ENCODE measurements at places on chromosomes 5 and 9.

DNA sequence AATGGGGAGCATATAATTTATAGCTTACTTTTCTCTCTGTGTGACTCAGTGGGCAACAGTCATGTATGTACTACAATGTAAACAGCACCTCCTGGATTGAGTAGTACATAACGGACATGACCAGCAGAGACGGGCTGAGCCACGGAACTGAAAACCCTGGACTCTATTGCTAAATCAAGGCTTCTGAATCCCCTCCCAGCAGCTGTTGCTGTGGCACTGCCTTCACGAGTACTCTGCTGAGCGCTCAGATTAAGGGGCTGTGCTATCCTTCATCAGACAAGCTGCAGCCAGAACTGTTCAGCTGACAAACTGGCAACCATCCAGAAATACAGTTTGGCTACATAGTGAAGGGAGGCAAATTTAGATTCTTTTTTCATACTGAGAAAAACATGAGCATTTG is 131.3 kb upstream of the CCDC180 start:
- DNase-seq: no peak

DNA sequence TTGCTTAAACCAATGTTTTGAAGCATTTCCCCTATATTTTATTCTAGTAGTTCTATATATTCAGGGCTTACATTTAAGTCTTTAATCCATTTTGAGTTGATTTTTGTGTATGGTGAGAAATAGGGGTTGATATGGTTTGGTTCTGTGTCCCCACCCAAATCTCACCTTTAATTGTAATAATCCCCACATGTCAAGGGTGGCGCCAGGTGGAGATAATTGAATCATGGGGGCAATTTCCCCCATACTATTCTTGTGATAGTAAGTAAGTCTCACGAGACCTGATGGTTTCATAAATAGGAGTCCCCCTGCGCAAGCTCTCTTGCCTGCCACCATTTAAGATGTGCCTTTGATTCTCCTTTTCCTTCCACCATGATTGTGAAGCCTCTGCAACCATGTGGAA is 92.2 kb upstream of the TBC1D2 start:
- DNase-seq: no peak

- DNase-seq: no peak
These were observed 962 bp upstream of the PKN3 start for GRCh38 chr9:128701227-128701854.

GRCh38 chr5:132688536-132689339 is 14.9 kb downstream of the IL4 start:
- no peak for DNase-seq

DNA sequence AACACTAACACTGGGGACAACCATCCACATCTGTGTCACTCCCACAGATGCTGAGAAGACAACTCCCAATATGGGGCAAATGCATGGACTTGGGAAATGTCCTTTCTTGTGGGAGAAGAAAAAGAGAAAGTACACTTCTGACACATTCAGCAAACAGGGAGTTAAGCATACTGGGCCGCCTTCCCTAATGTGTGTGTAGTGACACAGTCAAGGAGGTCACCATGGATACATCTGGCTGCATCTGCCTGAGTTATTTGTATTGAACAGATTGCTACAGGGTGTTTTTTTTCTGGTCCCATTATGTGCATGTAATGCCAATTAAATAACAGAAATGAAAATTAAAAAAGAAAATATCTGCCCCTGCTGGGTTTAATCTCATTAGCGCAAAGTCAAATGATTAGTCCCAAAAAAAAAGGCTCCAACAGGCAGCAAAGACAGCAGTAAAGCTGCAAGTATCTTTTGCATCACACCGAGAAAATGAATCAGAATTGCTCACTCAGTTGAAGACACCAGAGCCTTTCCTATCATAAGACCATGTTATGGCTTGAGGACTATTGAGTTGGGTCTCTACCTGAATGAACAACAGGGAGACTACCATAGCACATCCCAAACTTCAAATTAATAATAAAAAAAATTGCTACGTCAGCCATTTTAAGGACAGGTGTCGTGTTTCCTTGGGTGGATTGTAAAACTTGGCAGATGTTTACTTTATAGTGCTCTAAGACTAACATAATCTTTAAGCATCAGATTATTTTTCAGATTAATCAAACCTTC is 395.9 kb downstream of the DTWD2 start:
- DNase-seq: no peak

DNA sequence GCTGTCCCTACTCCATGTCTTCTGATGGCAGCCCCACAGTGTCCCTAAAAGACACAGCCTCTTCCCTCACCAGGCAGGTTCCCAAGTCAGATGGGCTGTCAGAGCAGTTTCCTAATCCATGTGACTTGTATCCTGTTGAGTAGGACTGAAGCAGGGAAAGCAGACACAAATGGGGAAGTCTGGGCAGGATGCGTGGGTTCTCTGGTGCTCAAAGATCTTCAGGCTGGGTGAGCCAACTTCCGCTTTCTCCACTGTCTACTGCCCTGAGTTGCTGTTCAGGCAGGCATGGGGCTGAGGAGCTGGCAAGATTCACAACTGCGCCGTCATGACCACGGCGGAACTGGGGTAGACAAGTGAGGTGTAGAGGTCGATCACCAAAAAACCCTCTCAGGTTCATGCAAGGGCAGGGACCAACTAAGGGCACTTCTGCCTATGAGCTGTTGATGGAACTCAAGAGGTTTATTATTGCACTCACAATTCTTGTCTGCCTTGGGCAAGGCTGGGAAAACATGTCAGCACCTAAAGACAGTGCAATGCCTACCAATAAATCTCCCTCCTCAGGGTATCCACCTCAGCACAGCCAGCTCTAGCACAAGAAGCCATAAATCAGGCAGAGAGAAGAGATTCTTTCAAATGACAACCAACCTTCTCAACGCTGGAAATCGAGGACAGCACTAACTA is 83.4 kb downstream of the RAPGEF1 start:
- peak; percentile 87 for DNase-seq

DNA sequence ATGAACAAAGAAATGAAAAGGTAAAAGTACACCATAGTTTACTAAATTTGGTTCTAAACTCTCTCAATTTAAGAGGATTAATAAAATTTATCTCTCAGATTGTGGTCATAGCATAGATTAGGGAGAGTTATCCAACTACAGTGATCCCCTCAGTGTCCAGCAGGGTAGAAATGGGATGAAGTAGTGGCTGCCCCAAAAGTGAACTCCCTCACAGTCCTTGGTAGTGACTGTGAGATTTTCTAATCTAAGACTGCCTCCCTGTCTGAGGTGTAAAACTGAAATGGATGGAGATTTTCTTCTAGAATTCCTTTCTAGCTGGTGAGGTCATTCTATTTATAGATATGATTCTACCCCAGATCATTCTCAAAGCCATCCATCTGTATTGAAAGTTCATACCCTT is 455.5 kb downstream of the ACTL7B start:
- DNase-seq: no peak
